Myocyte (in vitro differentiated cells): ENCODE measurements at places on chromosomes 6 and 20. TPM values are rescaled to one million over a fixed set of nuclear protein-coding genes. Genes with fewer than 3 reads are reported as not detected.

The OVOL2 gene
- total RNA-seq = not detected in 2 replicates

The ETV7 gene
- total RNA-seq = 0.62 TPM in 1 of 2 replicates, not detected in the other

- DNase-seq = no peak
Observed at GRCh38 chr20:33840759-33841435, 29.7 kb downstream of the CHMP4B start.

DNA sequence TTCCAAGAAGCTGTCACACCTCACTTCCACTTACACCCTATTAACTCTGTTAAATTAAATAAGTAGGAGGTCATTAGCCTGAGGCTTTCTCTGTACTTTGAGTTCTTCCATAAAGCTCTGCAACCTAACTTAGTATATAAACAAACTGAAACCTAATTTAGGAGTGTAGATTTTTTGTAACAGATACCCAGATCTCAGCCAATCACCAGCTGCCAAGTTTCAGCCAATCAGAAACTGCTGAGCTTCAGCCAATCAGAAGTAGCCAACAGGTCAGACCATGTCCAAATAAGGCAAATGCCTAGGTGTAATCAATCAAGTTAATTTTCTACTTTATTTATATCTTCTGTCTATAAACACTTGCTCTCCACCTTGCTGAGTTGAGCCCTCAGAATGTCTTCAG is 142.7 kb upstream of the SULF2 start:
- no peak for DNase-seq

- DNase-seq = peak; percentile 47
Observed at GRCh38 chr6:123888771-123889513, 85.3 kb downstream of the NKAIN2 start.

- peak; percentile 44 for DNase-seq
Observed at GRCh38 chr6:80388507-80388906, 282.0 kb downstream of the BCKDHB start.

GRCh38 chr20:33404281-33404680 is 3.0 kb upstream of the CDK5RAP1 start:
- no peak for DNase-seq

The TPX2 gene
- 7.0 and 10.5 TPM in 2 replicates for total RNA-seq

The TFAP2A gene
- total RNA-seq = 0.21 and 0.59 TPM in 2 replicates

DNA sequence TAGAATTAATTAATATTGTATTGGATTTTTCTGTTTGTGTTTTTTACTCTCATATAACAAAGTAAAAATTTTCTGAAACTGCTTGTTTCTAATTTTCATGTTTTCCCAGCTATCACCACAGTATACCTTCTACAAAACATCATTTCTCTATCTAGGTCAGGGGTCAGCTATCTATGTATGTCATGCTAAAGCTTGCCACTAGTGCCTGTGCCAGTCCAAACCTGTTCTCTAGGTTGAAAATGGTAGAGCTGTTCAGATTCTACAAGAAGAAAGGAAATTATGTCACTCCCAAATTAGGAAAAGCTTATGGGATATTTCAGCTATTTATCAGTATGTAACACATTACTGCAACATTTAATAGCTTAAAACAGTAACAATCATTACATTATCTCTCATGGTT is 5.8 kb upstream of the ME1 start:
- no peak for DNase-seq

GRCh38 chr20:15603506-15603905 is 969.7 kb downstream of the KIF16B start:
- DNase-seq = no peak

DNA sequence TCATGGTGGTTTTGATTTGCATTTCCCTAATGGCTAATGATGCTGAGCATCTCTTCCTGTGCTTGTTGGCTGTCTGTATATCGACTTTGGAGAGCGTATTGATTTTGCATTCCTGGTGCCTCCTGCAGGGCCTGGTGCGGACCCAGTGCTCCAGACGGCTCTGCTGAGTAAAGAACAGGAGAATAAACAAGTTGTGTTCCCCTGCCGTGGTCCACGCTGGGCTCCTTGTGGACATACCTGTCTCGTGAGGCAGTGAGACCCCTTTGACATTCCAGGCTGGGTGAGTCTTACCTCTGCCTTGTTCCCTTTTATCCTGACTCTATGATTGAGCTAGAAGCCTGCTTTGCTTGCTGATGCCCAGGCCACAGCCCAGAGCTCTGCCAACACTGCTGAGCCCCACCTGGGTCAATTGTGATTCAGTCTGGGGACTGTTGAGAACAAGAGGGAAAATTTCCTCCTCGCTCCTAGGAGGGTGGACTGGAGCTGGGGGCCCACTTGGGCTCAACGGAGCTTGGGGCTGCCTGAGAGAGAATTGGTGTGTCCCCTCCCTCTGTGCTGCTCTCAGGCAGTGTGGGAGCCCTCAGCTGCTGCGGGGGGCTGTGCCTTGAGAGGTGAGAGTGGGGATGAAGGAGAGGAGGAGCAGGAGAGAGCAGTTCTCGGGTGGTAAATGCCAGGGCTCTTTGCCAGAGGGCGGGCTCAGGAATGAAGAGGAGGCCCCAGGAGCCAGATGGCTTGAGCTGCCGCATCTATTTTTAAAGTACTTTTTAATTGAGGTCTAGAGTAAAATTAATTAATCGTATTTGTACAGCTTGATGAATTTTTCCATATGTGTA is 43.7 kb upstream of the PMEPA1 start:
- DNase-seq = no peak

GRCh38 chr20:834151-834746 is 734 bp downstream of the FAM110A start:
- DNase-seq = no peak

GRCh38 chr6:158347335-158347734 is 35.1 kb downstream of the TULP4 start:
- DNase-seq = no peak

GRCh38 chr20:63700199-63701050 is 4.0 kb downstream of the TNFRSF6B start:
- no peak for DNase-seq

The DSP gene
- total RNA-seq = 7.8 and 13.1 TPM in 2 replicates

DNA sequence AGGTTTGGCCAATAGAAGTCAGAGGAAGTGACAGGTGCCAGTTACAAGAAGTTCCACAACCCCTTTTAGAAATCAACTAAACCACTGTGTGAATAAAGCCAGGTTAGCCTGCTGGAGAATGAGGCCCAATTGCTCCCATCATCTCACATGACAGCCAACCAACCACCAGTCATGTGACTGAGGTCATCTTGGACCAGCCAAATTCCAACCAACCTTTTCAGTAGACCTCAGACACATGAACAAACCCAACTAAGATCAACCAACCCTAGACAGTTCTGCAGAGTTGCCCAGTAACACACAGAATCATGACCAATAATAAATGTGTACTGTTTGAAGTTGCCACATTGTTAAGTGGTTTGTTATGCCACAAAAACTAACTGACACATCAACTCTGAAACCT is 44.6 kb upstream of the GGTLC1 start:
- no peak for DNase-seq

DNA sequence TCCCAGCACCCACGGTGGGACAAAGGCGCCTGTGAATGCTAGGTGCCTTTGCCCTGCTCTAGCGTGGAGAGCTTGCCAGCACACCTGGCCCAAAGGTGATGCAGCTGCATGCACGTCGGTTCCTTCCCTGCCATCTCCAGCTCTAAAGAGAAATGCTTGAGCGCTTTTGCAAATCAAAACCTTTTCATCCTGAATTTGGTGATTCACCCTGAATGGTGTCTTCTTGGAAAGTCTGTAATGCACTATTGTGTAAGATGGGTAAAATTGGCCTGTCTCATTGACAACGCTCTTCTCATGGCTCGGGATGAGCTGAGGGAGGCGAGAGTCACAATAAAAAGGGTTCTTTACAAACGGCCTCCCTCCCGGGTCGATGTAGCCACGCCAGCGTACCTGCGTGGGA is 103.1 kb upstream of the ID4 start:
- DNase-seq = no peak

GRCh38 chr6:47527274-47527673 is 49.7 kb downstream of the CD2AP start:
- no peak for DNase-seq

- no peak for DNase-seq
Observed at GRCh38 chr20:40763646-40764295, 74.7 kb upstream of the MAFB start.

DNA sequence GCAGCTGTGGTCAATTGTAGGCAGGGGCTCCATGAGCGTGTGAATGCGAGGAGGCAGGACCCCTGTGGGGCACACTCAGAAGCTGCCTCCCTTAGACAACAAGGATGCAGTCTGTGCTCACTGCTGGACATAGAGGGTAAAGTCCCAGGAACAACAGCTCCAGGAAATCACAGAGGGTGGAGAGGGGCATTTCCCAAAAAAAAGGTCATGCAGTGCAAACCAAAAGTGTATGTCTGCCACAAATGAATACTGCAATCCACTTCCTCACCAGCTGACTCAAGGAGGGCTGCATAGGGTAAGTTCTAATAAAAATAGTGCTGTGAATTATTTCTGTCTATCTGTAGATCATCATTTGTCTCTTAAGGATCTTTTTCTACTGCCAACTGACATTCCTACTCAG is 95.8 kb downstream of the RNF182 start:
- DNase-seq = no peak

DNA sequence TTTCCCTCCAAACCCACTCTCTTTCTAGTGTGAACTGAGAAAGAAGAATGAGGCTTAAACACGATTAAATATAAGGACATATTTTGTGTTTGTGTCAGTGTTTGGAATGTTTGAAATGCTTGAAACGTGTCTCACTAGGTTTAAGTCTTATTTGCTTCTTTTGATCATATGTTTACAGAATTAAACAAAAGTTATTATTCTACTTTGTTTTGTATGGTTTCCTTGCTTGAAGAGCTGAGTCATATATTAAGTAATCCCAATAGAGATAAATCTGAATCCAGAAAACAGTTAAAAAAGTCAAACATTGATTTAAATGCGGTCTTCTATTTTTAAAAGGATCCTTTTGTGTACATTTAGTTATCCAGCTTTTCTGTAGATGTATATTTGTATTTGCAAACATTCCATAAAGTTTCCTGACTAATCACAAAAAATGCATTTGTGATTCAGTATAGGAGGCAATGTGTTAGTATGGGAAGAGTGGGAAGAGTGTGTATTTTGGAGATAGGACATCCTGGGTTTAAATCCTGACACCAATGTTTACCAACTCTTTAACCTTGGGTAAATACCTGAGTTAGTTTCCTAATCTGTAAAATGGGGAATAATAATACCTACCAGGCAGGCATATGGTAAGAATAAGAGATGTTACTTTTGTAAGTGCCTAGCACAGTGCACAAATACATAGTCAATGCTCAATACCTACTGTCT is 72.9 kb downstream of the TSBP1 start:
- DNase-seq = no peak

GRCh38 chr6:131003488-131004386 is 59.3 kb downstream of the EPB41L2 start:
- no peak for DNase-seq

The TRIM38 gene
- 13.7 and 28.7 TPM in 2 replicates for total RNA-seq

- no peak for DNase-seq
Observed at GRCh38 chr6:4162370-4162769, 27.0 kb upstream of the ECI2 start.

- no peak for DNase-seq
Observed at GRCh38 chr6:102986086-102986485, 1592.6 kb downstream of the GRIK2 start.

DNA sequence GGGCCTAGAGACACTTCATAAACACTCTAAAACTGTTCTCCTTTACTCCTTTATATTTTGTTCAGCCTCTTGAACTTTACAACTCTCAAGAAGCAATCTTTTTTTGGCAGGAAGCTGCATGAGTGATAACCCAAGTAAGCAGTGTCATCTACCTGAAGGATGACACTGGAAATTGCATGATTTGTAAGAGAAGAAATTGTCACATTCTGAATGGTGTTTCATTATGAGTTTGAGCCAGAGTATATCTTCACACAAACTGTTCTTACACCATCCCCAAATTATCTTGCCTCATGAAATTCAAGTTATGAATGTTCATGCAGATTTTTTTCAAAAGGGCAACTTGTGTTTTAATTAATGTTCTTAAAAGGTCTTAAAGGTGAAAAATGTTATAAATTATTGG is 799.3 kb downstream of the TBC1D32 start:
- no peak for DNase-seq

The SIRPB2 gene
- not detected in 2 replicates for total RNA-seq

- no peak for DNase-seq
Observed at GRCh38 chr6:89501222-89501621, 68.3 kb downstream of the ANKRD6 start.

DNA sequence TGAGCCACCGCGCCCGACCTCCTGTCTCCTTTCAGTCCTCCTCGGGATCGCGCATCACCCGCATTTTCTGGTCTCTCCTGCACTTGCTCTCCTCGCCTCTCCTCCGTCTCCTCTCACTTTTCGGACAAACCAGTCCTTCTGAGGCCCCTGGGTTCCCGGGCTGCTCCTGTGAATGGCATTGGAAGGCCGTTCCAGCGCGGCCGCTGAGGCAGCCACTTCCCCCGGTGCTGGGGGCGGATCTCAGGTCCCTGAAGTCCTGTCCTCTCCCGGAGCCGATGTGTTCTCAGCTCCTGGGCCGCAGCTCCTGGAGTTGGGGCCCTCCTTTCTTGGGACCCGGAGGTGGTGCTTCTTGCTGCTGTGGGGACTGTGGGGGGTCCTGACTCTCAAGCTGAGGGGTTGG is 803 bp downstream of the MICB start:
- DNase-seq = no peak

DNA sequence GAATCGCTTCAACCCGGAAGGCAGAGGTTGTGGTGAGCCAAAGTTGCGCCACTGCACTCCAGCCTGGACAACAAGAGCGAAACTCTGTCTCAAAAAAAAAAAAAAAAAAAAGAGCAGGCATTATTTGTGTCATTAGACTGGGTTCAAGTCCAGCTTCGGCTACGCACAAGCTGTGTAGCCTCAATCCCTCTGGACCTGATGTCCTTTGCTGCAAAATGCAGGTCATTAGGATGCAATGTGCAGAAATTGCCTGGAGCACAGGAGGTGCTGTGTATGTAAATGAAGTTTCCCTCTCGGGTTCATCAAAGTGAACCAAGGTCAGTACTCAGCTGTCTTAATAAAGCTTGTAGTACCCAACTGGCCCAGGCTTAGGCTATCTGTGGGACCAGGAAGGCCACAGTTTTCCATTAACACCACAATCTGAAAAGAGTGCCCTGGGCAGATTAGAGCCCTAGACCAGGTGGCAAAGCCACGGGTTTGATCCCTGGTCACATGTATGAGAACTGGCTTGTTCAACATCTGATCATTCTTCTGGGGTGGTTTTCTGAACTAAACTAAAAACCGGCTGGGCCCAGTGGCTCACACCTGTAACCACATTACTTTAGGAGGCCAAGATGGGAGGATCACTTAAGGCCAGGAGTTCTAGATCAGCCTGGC is 155.3 kb downstream of the ZMYND8 start:
- DNase-seq = peak; percentile 52

DNA sequence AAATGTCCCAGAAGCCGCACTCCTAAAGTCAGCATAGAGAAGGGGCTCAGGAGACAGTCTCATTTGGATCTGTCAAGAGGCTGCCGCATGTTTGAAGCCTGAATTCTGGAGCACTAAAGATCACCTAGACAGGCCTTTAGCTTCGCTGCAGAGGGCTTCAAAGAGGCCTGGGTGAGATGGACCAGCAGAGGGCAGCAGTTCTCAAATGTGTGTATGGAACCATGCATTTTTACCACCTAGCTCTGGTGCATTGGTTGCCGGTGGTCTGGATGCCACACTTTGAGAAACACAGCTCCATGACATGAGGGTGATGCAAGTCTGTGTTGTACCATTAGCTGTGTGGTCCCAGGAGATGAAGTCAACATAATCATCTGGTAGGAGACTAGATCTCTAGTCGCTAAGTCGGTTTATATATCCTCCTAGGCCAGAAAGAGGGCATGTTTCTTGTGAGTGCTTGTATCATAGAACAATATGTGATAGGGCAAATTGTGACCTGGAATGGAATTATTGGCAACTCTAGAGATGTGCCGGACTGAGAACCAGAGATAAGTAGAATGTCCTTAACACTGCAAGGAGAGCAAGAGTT is 64.8 kb downstream of the KIAA0319 start:
- DNase-seq = peak; percentile 67
